ENCODE measurements at places on chromosomes 2 and 18.

GRCh38 chr18:23238651-23239349, 103.5 kb downstream of the CABLES1 start:
- no peak for DNase-seq

DNA sequence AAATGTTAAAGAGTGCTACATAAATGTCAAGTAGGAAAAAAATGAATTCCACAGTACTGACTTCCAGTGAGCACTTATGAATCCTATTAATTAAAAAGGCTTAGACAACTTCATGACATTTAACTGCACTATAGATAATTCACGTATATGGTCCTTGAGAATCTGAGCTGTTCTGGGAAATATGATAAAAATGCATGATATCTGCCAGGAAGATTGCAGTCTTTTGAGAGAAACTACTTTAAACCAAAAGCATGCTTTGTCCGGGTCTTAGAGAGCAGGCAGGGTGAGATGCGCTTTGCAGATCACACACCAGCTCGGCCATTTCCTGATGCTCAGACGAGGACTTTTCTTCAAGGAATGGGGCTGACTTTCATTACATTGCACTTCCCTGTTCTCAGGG, 42.6 kb downstream of the CMPK2 start:
- DNase-seq, result no peak

DNA sequence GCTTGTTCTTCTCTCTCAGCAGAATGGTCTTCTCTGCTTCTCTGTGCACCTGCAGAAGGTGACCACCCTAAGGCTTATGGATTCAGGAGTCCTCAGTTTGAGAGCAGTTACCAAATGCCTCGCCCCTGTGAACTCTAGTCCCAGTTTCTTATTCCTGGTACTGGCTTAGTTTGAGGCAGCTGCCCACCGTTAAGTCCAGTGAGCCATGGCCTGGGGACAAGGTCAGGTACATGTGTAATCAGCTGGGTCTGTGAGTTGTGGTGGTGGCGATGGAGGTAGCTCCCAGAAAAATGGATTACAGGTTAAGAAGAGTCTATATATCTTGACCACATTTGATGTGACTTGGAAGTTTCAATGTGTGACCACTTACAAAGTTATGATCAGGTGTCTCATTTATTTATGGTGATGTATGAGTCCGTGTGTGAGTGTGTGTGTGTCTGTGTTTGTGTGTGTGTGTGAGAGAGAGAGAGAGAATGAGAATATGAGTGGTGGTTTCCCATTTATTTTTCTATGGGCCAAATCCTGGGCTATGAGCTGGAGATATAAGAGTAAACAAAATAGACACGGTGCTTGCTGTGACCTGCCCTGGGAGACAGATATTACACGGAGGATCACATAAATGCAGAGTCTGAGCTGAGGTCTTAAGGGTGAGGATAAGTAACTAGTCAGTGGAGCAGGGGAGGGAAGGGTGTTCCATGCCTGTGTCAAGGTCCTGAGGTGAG, 13.0 kb upstream of the IL1RN start:
- DNase-seq, result no peak

DNA sequence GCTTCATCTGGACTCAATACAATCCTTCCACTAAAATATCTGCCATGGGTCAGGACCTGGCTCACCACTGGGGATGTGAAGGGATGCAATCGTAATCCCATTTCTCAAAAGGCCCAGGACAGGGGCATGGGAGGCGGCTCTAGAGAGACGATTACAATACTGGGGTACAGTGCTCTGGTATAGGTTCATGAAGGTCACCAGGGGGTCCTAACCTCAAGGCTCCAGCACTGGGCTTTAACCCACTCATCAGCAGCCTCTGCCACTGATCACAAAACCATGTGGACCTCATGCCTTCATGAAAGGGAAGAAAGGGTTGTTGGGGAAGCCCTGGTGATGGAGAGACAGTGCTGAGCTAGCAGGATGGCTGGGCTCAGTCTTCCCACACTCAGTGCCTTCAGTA, 48.8 kb downstream of the ADD2 start:
- no peak for DNase-seq
